ENCODE measurements at places on chromosomes 5 and 9.

- DNase-seq, result no peak
These were observed 107.4 kb downstream of the ZNF462 start for GRCh38 chr9:106970219-106970975.

- no peak for DNase-seq
These were observed 38.9 kb downstream of the ASTN2 start for GRCh38 chr9:117375956-117376355.

- no peak for DNase-seq
These were observed at the start of gene LRRC14B for GRCh38 chr5:191036-191948. TSS of gene LRRC14B (plus strand) at chr5:191495. CDS start at chr5:191539, 44 bp downstream.

DNA sequence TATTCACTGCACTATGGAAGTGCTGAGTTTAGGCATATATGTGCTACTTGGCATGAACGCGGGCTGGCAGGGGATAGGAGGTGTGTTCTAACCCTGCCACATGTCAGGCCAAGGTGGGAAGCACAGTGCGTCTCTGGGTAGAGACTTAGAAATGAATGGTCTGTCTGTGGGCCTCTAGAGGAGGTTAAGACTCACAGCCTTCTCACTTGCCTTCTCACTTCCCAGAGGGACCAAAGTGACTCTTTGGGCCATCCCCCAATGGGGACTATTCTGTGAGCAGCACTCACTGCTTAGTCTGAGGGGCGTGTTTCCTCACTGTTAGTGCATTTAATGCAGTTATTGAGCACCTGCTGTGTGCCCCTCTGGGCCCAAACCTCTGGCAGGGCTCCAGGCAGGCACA, 2.4 kb upstream of the PITX1 start:
- DNase-seq, result no peak

DNA sequence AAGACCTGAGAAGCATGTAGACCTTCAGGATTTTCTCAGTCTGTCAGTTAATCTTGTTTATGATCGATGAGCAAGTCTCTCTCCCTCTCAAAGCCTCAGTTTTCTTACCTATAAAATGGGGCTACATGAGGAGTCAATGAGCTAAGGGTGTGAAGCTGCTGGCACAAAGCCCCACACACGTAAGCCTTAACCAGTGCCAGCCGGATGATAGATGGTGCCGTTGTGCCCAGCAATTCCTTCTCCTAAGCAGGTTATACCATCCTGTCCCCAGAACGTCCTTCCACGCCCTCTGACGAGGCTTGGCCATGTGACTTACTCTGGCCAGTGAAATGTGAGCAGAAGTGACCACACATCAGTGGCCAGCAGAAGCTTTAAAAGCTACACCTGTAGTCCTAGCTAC, 179.0 kb downstream of the C9orf50 start:
- DNase-seq, result no peak
